Suppressor macrophage treated with lipopolysaccharide for 4 hours (primary cell): ENCODE measurements at places on chromosomes 16 and 17.

- no peak for DNase-seq
Measured at GRCh38 chr16:82636485-82636884, 9.7 kb downstream of the CDH13 start.

- peak; percentile 74 for DNase-seq
Measured at GRCh38 chr17:39002991-39003715, 36.0 kb upstream of the FBXO47 start.

DNA sequence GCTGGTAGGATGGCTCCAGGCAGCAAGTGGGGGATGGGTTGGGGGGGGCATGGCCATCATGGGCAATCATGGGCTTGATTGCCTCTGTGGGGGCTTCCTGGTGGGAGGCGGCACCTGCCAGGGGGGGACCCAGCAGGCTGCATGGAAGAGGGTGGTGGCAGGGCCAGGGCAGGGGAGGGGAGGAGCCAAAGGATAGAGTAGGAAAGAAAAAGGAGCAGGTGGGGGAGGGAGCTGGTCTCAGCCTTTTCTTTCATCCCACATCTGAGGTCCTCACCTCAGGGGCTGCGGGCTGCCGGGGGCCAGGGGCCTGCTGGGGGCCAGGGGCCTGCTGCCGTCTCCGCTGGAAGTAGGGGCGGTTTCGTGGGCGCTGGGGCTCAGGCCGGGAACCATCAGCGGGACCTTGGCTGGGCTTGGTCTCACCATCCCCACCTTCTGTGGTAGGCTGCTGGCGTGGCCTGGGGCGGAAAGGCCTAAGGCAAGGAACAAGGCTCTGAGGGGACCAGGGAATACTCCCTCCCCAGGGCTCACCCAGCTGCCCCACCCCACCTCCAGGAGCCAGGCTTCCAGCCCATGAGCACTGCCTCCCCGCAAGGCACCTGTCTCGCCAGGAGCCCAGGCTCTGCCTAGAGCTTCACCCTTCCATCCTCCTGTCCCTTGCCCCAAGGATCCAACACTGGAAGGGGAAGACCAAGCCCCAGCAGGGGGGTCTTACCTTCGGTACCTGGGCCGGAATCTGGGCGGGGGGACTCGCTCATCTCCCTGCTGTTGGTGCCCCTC is 5.0 kb downstream of the YBX2 start:
- DNase-seq: no peak

GRCh38 chr17:39651923-39652586 is 13.1 kb upstream of the TCAP start:
- DNase-seq: no peak

- no peak for DNase-seq
Measured at GRCh38 chr16:74888232-74888862, 96.6 kb downstream of the WDR59 start.

GRCh38 chr16:67071476-67072048 is 38.2 kb upstream of the PHAF1 start:
- no peak for DNase-seq

DNA sequence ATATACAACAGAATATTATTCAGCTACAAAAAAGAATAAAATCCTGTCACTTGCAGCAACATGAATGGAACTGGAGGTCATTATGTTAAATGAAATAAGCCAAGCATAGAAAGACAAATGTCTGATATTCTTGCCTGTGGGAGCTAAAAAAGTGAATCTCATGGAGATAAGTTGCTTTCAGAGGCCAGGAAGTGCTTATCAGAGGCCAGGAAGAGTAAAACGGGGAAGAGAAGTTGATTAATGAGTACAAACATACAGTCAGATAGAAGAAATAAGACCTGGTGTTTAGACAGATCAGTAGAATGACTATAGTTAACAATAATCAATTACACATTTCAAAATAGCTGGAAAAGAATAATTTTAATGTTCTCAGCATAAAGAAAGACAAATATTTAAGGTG is 54.4 kb upstream of the CPHXL start:
- DNase-seq: no peak

- no peak for DNase-seq
Measured at GRCh38 chr17:4476511-4477070, 22.1 kb upstream of the SPNS2 start.

GRCh38 chr16:80004113-80004512 is 403.6 kb upstream of the MAF start:
- DNase-seq: no peak

DNA sequence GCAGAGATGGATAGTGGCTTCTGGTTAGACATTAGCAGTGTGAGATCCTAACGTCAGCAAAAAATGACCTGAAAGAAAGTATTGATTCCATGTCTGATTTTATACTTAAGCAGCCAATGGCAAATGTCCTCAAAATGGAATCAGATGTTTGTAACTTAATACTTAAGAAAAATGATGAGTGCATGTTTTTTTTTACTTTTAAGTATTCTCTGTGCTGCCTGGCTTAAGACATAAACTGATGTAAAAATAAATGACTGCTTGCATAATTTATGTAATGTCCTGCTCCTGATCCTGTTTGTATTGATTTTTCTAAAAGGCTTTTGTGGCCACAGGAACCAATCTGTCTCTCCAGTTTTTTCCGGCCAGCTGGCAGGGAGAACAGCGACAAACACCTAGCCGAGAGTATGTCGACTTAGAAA is 7.4 kb downstream of the CBFB start:
- no peak for DNase-seq

DNA sequence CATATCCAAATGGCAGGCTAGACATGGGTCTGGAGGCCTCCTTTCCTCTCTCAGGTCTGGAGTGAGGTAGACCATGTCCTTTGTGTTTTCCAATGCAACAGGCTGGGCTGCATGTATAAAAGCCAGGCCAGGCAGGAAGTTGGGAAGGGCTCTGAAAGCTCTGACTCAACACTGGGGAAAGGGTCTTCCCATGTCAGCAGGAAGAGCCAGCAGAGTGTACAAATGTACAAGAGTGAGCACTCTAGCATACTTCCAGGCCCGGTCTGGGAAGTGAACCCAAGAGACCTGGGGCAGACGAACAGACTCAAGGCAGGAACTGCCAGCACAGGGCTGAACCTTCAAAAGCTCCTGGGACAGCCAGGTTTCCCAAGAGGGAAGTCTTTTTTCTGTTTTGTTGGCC is 7.0 kb downstream of the ATPAF2 start:
- peak; percentile 27 for DNase-seq
